ENCODE measurements at places on chromosomes 7 and 10.

- DNase-seq = no peak
Measured at GRCh38 chr7:76349313-76349885, 9.4 kb downstream of the YWHAG start.

GRCh38 chr7:141584935-141585334 lies 33.7 kb downstream of the AGK start:
- no peak for DNase-seq

- no peak for DNase-seq
Measured at GRCh38 chr10:22698941-22699440, 15.4 kb downstream of the PIP4K2A start.

DNA sequence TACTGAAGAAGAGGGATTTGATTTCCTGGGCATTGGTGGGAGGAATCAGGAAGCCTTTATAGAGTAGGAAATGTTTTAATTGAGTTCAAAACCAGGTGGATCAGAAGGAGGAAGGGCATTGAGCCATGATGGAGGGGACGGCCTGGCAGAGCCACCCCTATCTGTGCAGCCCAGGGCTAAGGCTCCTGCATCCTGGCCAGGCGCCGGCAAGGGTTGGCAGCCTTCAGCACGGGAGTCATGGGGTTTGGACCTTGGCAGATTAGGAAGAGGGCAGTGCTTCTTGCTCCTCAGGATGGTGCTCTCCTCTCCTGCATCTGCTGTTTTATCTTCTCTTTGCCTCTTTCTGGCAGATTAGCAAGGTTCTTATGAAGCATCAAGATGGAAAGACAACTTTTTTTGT lies 12.5 kb downstream of the ZNF862 start:
- DNase-seq = no peak

- no peak for DNase-seq
Measured at GRCh38 chr7:2008936-2009540, 223.7 kb downstream of the MAD1L1 start.

Measured in T1000 (cell line).